ENCODE measurements at places on chromosomes 12 and 14. TPM values are rescaled to one million over a fixed set of nuclear protein-coding genes. Genes with fewer than 3 reads are reported as not detected.

OLR1 gene
- total RNA-seq: not detected

DHRS2 gene
- 0.37 TPM for total RNA-seq

RNF34 gene
- 44.8 TPM for total RNA-seq

VPS33A gene
- 26.4 TPM for total RNA-seq

MARCHF9 gene
- total RNA-seq: 1.8 TPM

CLBA1 gene
- 8.8 TPM for total RNA-seq

MAPK1IP1L gene
- 47.8 TPM for total RNA-seq

PTCSC3 gene
- total RNA-seq: not detected

OTOGL gene
- 0.20 TPM for total RNA-seq

ERO1A gene
- total RNA-seq: 71.7 TPM

C14orf132 gene
- 15.8 TPM for total RNA-seq

NANOG gene
- not detected for total RNA-seq

ITGB7 gene
- 1.1 TPM for total RNA-seq

GLT8D2 gene
- total RNA-seq: 13.2 TPM

PYGL gene
- 108 TPM for total RNA-seq

KRT3 gene
- not detected for total RNA-seq

ADCY6 gene
- total RNA-seq: 19.8 TPM

COPZ1 gene
- 111 TPM for total RNA-seq

FIGNL2 gene
- total RNA-seq: under 0.01 TPM

SDS gene
- not detected for total RNA-seq

FERMT2 gene
- 105 TPM for total RNA-seq

TOMM20L gene
- total RNA-seq: not detected

CLEC6A gene
- not detected for total RNA-seq

SMCO3 gene
- total RNA-seq: not detected

POTEG gene
- not detected for total RNA-seq

SCARB1 gene
- total RNA-seq: 26.8 TPM

KRT80 gene
- total RNA-seq: under 0.01 TPM

CD9 gene
- 128 TPM for total RNA-seq

PPP4R3A gene
- 30.1 TPM for total RNA-seq

TMED10 gene
- total RNA-seq: 213 TPM

Data from subcutaneous preadipocyte (primary cell).